ENCODE measurements at places on chromosomes 3 and 15.

GRCh38 chr3:152915695-152916094, 80.8 kb downstream of the P2RY1 start:
- no peak for DNase-seq

GRCh38 chr3:87837076-87837475, 221.7 kb downstream of the CGGBP1 start:
- no peak for DNase-seq

DNA sequence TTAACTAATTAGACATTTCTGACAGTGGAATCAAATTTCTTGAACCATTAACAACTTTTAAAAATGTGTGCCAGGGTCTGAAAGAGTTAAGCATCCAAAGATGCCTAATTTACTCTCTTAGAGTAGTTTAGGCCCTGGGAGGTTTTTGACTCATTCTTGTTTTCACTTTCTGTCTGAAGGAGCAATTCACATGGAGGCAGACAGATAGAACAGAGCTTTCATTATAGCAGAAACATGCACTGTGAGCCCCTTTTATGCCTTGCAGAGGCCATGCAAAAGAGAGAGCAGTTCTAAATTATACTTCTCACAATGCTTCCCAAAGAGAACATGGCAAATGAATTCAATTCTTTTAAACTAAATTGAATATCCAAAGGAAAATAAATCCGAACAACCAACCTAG, 554.8 kb downstream of the MFSD1 start:
- DNase-seq = no peak

GRCh38 chr3:52483081-52483480, 12.1 kb upstream of the STAB1 start:
- no peak for DNase-seq

DNA sequence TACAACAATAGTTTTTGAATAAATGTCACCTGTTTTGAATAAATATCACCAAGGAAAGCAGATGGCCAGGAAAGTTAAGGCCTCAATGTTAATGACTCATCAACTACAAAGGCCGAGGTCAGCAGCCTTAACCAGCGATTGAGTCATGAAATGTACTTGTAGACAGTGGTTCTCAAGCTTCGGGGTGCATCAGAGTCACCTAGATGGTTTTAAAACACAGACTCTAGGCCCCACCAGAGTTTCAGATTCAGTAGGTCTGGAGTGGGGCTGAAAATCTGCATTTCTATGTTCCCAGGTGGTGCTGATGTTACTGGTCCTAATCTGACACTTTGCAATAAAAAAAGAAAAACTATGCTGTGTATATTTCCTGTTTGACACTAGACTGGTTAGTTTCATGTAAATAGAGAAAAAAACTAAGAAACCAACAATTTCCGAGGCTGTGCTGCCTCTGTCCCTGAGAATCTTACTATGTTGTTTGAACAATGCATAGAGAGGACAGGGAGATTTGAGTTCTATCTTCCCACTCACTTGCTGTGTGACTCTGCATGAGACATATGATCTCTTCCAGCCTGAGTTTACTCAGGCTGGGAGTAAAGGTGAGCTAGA, 9.8 kb downstream of the RAB27A start:
- peak; percentile 66 for DNase-seq

Measured in pulmonary artery endothelial cell (primary cell).